CD8-positive, alpha-beta memory T cell (primary cell): ENCODE measurements at places on chromosomes 1 and 21. TPM values are rescaled to one million over a fixed set of nuclear protein-coding genes. Genes with fewer than 3 reads are reported as not detected.

The CCDC27 gene
- not detected for polyA plus RNA-seq

The CA14 gene
- polyA plus RNA-seq: 0.20 TPM

- no peak for DNase-seq
Measured at GRCh38 chr1:40877698-40878097, 15.5 kb upstream of the CITED4 start.

GRCh38 chr1:177209357-177209756, 38.6 kb downstream of the BRINP2 start:
- no peak for DNase-seq

DNA sequence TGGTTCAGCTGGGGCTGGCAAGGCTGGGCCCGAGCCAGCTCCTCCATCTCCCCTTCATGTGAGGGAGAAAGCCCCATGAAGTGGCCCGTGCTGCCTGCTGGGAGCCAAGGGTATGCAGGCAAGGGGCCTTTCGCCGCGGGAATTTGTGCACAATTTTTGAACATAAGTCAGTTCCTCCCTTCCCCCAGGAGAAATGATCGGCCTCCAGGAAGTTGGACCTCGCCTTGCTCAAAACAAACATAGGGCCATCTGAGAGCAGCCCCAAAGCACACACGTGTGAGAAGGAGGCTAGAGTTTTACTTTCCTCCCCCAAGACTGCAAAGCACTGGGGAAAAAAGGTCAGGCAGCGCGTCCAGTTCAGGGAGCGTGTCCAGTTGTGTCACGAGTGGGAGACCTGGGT, 64.7 kb downstream of the PRDM16 start:
- DNase-seq: no peak

DNA sequence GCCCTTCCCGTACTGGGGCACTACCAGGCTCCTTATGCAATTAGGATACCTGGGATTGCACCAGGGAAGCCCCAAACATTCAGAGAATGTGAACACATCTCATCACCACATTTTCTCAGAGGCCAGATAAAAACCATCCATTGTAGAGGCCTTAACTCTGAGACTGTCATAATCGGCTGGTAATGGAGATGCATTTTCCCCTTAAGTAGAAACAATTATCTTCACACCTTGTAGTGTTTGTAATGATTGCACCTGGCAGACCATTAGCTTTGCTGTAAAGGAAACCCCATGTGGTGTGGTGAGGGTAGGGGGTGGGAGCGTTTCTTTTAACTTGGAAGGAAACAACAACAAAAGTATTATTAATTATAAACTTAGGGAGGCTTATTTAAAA, 90.0 kb upstream of the TLR5 start:
- DNase-seq: no peak
